Activated naive CD4-positive, alpha-beta T cell treated with Interleukin-2 at 50 U/mL for 16 hours (primary cell): ENCODE measurements at places on chromosomes 1 and 21.

DNA sequence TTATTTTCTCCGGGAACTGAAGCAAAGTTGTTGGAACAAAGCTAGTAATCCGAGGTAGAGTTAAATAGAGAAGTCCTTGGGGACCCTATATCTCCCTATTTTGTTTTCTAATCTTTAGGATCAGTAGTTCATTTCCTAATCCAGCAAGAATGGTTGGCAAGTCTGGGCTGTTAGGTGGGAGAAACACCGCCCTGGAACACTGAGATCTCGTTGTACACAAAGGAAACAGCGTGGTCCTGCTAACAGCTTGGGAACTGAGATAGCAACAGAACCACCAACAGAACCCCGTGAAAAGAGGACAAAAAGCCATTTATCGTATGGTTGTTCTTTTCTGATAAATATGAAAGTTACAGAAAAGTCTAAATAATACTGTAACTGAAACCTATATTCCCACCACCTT, 121.9 kb upstream of the CDC42BPA start:
- DNase-seq = no peak

DNA sequence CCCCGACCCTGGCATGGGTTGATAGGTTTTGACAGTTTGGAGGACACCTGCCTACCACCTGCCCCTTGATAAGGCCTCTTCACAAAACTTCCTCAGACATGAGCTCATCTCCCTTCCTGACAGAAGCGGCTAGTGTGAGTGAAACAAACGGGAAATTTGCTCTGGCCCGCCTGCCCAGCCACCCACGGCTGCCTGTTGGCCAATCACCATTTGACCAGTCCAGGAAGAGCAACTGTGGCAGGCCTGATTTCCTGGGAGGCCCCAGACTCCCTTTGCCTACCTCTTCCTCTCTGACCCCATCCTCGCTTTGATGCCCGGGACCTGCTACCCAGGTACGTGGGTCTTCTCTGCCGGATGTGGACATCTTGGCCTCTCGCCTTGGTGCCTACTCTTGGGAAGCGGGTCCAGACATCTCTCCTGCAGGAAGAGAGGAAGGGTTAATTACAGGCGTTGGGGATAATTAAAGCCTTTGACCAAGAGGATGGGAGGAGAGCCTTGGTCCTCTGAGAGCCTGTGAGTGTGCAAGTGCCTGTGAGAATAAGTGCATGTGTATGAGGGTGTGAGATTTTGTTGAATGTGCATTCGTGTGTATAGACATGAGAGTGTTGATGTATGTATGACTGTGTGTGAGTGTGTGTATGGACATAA, 1.1 kb upstream of the EPHA2 start:
- DNase-seq = no peak

GRCh38 chr21:32411350-32412161, 950 bp upstream of the EVA1C start:
- DNase-seq = peak; percentile 70

DNA sequence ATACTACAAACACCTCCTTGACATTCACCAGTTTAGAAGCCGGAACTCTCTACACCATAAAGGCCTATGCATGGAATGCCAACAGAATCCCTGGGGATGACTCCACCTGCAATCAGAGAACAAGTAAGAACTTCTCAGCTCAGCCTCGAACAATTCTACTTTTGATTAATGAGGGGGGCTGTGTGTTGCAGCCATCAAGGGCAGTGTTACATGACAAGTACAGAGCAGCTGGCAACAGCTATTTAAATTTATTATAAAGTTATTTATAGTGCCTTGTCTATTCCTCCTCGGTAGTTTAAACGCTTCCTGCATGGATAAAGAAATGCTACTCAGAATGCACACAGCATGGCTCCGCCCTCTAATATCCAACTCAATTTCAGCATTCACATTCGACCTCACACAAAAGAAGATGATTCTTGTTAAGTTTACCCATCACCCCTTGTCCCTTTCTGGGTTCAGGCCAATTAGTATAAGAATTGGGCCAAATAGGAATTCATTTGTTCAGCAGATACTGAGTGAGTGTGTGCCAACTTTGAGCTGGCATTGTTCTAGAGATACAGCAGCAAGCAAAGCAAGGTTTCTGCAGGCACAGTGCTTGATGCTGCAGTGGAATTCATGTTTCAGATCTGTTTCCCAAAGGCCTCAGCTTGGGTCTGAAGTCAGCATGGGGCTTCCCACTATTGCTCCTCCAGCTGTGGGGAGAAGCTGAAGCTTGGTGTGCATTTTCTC, 6.4 kb downstream of the FNDC7 start:
- DNase-seq = no peak
